Esophagus squamous epithelium (tissue), 5 donors: ENCODE measurements at places on chromosomes 2 and 18. TPM values are rescaled to one million over a fixed set of nuclear protein-coding genes. Genes with fewer than 3 reads are reported as not detected.

DNA sequence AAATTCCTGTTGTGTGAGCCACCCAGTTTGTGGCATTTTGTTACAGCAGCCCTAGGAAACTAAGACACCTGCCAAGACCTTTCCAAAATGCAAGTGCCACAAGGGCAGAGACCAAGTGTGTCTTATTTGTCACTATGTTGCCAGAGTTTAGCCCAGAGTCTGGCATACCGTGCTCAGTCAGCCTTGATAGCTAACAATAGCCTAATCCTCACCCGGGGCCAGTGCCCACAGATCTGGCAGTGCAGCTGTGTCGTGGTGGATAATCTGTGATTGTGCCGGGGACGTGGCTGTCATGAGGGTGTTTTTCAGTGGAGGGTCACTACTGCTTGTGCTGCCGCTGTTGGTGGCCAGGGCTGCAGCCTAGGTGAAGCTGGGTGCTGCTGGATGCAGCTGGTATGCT lies 53.5 kb downstream of the MEP1B start:
- no peak overlapping the region for H3K27ac ChIP-seq
- no peaks in the 10 kb centered on the region for H3K36me3 ChIP-seq
- no peak overlapping the region for H3K4me3 ChIP-seq
- no peak for DNase-seq
- no peaks in the 10 kb centered on the region for H3K27me3 ChIP-seq

DNA sequence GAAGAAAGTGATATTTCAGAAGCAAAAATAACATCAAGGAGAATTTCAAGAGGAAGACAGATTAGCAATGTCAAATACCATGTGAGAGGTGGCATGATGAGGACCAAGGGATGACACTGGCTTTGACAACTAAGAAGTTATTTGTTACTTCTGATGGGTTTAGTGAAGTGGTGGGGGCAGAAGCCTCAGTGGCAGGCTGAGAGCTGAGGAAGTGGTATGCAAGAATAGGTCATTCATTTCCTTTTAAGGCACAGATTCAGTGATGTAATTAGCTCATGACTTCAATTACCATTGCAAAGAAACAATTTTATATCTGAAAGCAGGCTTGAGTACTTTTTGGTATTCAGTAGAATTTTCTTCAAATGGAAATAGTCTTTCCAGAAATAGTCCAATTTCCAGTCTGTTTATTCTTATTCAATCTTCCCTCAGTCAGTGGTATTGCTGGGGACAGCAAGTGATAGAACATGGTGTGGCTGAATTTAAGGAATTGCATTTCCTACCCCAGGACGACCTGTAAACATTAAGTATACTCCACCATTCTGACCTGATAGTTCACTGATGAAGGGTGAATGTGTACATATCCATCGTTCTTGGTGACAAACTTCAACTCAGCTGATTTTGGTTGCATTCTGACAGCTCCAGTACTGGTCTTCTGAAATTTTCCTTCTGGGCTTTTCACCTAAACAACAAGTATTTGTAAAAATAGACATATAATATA lies 28.2 kb downstream of the GEMIN6 start:
- no peak overlapping the region for H3K27ac ChIP-seq
- no peaks in the 10 kb centered on the region for H3K27me3 ChIP-seq
- no peaks in the 10 kb centered on the region for H3K4me1 ChIP-seq
- peaks cover 63% of the 10 kb centered on the region for H3K36me3 ChIP-seq
- no peak for DNase-seq

- H3K27ac ChIP-seq: no peak overlapping the region
- no peaks in the 10 kb centered on the region for H3K27me3 ChIP-seq
- H3K4me1 ChIP-seq: peaks cover 36% of the 10 kb centered on the region
- DNase-seq: no peak
- H3K36me3 ChIP-seq: no peaks in the 10 kb centered on the region
- H3K4me3 ChIP-seq: no peak overlapping the region
Measured at GRCh38 chr2:65377556-65378192, 54.7 kb downstream of the SPRED2 start.

GRCh38 chr2:127454595-127455565 lies 36.7 kb downstream of the PROC start:
- no peaks in the 10 kb centered on the region for H3K27me3 ChIP-seq
- no peak overlapping the region for H3K4me3 ChIP-seq
- no peaks in the 10 kb centered on the region for H3K4me1 ChIP-seq
- H3K27ac ChIP-seq: no peak overlapping the region
- no peaks in the 10 kb centered on the region for H3K36me3 ChIP-seq

DNA sequence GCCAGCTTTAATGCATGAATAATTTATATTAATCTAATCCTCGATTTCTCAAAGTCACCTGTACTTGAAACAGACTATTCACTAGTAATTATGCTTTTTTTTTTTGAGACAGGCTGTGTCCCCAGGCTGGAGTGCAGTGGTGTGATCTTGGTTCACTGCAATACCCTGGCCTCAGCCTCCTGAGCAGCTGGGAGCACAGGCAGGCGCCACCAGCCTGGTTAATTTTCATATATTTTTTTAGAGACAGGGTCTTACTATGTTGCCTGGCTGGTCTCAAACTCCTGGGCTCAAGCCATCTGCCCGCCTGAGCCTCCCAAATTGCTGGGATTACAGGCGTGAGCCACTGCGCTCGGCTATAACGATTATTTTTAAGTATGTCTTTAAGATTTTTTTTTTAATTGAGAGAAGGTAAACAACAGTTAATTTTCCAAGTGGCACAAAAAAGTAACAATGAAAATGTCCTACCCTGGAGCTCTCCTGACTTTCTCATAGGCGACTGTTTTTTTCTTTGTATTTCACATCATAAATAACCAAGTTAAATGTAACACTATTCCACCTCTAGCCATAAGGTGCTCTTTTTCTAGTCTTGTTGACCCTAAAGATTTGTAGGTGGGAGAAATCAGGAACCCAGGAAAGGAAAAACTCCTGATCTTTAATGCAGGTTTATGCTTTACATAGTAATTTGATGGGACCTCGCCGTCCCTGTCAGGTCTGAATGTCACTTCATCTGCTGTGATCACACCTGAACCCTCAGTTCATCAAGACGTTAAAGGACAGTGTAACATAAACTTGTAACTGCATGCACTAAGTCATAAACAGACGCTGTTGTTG lies 1.3 kb upstream of the ANKRD12 start:
- H3K36me3 ChIP-seq: no peaks in the 10 kb centered on the region
- H3K4me3 ChIP-seq: peak overlapping the region; percentile 82
- H3K27ac ChIP-seq: peak overlapping the region; percentile 95
- no peak for DNase-seq
- peaks cover 17% of the 10 kb centered on the region for H3K4me1 ChIP-seq
- H3K27me3 ChIP-seq: no peaks in the 10 kb centered on the region

DNA sequence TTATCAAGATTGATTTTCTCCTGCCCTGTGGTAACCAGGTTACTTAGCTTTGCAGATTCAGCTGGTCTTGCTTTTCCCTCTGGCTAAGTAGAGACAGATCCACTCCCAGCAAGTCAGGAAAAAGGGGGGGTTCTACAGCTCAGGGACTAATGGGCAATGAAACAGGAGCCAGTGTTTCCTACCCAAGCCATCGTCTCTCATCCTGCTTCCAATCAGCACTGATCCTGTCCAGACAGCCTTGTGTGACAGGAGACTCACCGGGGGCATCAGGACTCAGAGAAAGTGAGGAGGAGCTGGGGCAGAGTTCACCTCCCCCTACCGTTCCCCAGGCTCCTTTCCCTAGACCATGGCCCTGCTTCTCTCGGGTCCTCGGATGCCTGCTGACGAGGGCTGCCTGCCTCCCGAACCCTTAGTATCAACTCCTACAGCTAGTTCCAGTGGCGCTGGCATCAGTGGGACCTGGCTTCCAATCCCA lies 307.6 kb downstream of the ALK start:
- no peak overlapping the region for H3K27ac ChIP-seq
- no peaks in the 10 kb centered on the region for H3K4me1 ChIP-seq
- no peak for DNase-seq
- H3K36me3 ChIP-seq: no peaks in the 10 kb centered on the region

DNA sequence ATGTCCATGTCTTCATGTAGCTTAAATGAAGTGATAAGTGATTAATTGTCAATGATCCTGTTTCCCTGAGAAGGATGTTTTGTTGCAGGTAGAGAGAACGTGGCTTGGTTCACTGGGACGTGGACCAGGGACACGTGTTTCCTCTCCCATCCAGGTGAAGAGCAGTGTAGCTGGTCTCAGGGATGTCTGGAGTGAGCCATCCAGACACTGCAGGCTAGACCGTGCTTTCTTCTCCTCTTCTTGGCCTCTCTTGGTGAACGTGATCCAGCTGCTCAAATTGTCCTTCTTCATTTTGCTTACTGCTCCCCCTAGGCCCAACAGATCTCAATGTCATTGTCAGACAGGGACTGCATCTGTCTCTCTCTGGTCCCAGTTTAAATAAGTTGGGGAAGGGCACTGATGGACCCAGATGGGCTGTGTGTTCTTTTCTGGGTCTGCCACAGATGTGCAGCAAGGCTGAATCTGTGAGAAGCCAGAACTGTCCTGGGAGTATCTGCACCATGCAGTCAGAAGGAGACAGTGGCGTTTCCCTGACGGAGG lies 263.8 kb downstream of the CYRIA start:
- no peaks in the 10 kb centered on the region for H3K36me3 ChIP-seq
- H3K4me3 ChIP-seq: no peak overlapping the region
- no peak overlapping the region for H3K27ac ChIP-seq

- no peaks in the 10 kb centered on the region for H3K27me3 ChIP-seq
- H3K36me3 ChIP-seq: no peaks in the 10 kb centered on the region
- no peak overlapping the region for H3K27ac ChIP-seq
- no peak for DNase-seq
- peaks cover 2% of the 10 kb centered on the region for H3K4me1 ChIP-seq
Measured at GRCh38 chr2:48709096-48710034, 46.2 kb downstream of the LHCGR start.

DNA sequence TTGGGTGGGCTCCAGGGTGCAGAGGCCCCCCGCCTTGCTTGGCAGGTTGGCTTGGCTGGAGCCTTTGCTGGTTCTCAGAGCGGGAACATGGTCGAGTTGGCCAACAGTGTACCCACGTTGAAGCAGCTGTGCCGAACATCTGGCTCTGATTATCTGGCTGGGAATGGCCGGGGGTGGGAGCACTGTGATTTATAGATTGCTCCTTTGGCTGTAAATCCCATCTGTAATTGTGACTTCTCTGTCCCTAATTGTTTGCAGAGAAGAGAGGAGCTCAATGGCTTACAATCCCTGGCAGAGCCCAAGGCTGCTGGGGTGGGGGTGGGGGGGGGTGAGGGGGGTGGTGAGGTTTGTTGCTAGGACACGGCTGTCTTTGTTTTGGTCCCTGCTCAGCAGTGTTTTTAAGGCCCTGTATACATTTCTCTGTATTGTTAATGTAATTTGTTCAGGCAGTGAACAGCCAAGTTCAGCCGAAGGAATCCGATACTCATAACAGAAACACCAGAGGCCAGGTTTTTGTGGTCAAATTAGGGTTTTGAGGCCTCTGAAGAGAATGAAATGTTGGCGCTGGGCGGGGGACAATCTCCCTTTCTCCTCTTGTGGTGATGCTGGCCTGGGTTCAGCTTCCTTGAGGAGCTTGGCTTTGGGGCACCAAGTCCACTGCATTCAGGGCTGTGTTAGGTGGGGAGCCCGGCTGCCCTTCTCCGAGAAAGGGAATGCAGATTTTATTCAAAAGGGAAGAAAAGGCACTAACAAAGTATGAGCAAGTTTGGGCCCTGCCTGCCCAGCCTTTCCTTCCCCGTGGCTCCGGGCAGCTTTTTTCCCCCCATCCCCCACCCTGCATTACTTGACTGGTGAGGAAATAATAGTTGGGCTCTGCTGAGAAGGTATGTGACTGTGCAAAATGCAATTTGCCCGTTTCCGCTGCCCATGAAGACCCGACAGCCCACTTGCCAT lies 82.5 kb downstream of the TCF7L1 start:
- H3K27me3 ChIP-seq: no peaks in the 10 kb centered on the region
- H3K4me3 ChIP-seq: peak overlapping the region; percentile 16
- DNase-seq: no peak
- H3K36me3 ChIP-seq: no peaks in the 10 kb centered on the region
- no peak overlapping the region for H3K27ac ChIP-seq

The AFF3 gene
- total RNA-seq: 2.7 TPM

The DPYSL5 gene
- not detected for total RNA-seq

The DUSP2 gene
- 10.3 TPM for total RNA-seq
